ENCODE measurements at places on chromosomes 4 and X. TPM values are rescaled to one million over a fixed set of nuclear protein-coding genes. Genes with fewer than 3 reads are reported as not detected.

GRCh38 chr4:148025981-148026380 lies 294.1 kb downstream of the ARHGAP10 start:
- H3K4me1 ChIP-seq = no peaks in the 10 kb centered on the region
- H3K36me3 ChIP-seq = peaks cover 3% of the 10 kb centered on the region
- no peak overlapping the region for H3K27ac ChIP-seq
- H3K27me3 ChIP-seq = no peaks in the 10 kb centered on the region
- no peak overlapping the region for H3K4me3 ChIP-seq

GRCh38 chr4:140607852-140608251 lies 39.1 kb upstream of the UCP1 start:
- H3K4me3 ChIP-seq = no peak overlapping the region
- H3K27ac ChIP-seq = no peak overlapping the region
- H3K4me1 ChIP-seq = no peaks in the 10 kb centered on the region
- no peaks in the 10 kb centered on the region for H3K36me3 ChIP-seq
- H3K27me3 ChIP-seq = peaks cover 13% of the 10 kb centered on the region

The CXCL13 gene
- not detected for total RNA-seq

The SLC38A5 gene
- 123 TPM for total RNA-seq

DNA sequence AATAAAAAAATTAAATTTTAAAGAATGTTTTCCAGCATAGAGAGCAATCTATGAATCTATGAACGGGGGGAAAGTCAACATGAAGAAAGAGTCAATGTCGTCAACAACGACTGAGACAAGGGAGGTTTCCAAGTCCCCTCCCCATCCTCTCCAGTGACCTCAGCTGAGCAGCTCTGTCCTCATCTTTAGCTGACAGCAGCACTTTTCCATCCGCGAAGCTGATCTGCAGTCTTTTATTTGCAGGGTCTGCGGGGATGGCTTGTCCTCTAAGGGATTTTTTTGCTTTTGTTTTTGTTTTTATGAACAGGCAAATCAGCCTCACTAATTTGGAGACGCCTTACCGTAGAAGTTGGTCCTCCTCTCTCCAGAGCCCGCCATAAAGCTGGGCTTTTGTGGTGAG lies 46.5 kb downstream of the PRKX start:
- no peaks in the 10 kb centered on the region for H3K4me1 ChIP-seq
- no peak overlapping the region for H3K27ac ChIP-seq
- no peaks in the 10 kb centered on the region for H3K27me3 ChIP-seq
- peaks cover 28% of the 10 kb centered on the region for H3K36me3 ChIP-seq
- H3K4me3 ChIP-seq = no peak overlapping the region
- DNase-seq = no peak

The DDX53 gene
- total RNA-seq = not detected

The CXCR3 gene
- 97.4 TPM for total RNA-seq

DNA sequence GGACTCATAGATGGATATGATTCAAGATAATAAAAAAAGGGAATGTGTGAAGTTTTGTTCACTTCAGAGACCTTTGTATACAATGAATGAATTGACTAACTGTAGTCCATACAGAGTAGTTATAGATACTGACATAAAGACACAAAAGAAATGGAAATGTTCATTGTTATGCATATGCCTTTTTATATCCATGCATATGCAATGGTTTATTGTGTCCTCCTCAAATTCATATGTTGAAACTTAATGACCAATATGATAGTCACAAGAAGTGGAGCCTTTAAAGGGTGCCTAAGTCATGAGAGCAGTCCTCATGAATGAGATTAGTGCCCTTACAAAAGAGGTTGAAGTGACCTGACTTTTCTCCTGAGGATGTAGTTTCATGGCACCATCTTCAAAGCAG lies 467.5 kb upstream of the NDST4 start:
- no peak overlapping the region for H3K27ac ChIP-seq
- H3K36me3 ChIP-seq = no peaks in the 10 kb centered on the region
- DNase-seq = no peak

GRCh38 chr4:57993944-57994343 lies 883.8 kb upstream of the IGFBP7 start:
- no peak overlapping the region for H3K27ac ChIP-seq

- H3K27me3 ChIP-seq = peaks cover 37% of the 10 kb centered on the region
- no peak overlapping the region for H3K4me3 ChIP-seq
- H3K36me3 ChIP-seq = no peaks in the 10 kb centered on the region
Measured at GRCh38 chr4:94446386-94446785, 5.4 kb upstream of the PDLIM5 start.

DNA sequence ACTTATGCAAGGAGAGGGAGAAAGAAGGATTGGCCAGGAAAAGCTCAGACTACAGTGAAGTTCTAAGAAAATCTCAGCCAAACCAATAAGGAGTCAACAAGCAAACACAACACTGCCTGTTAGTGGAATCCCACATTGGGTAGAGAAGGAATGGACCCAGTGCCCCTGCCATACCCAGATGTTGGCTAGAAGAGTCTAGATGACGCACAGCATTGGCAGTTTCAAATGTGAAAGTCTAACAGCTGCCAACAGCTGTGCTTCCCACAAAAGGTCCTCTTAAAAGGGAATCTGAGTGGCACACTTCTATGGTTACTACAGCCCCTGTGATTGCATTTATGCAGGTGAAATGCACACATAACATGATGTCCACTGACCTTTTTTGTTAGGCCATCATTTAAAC lies 37.2 kb upstream of the CPEB2 start:
- DNase-seq = no peak
- H3K27me3 ChIP-seq = peaks cover 8% of the 10 kb centered on the region
- no peaks in the 10 kb centered on the region for H3K4me1 ChIP-seq
- no peaks in the 10 kb centered on the region for H3K36me3 ChIP-seq

Data from activated CD8-positive, alpha-beta memory T cell treated with anti-CD3 and anti-CD28 coated beads, Interleukin-2, amount 10 ng/mL, durations not matched to agents 7 days and 5 days (primary cell).